ENCODE measurements at places on chromosomes 2 and 18.
A peak's percentile ranks its signal among the peaks of the same experiment; 100 is the strongest.

DNA sequence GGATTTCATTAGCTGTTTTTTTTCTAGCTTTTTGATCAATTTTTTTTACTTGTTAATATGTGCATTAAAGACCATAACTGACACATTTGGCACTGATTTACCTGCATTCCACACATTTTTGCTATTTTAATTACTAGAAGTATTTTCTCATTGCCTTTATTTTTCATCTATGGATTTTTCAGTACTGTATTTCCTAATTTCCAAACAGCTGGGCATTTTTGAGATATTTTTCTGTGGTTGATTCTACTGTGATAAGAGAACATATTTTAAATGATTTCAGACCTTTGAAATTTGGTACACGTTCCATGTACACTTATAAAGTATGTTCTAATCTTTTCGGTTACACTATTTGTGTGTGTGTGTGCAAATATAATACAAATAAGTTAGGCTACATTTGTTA, 135.3 kb downstream of the PARD3B start:
- peaks cover 9% of the 10 kb centered on the region for H3K4me1 ChIP-seq

DNA sequence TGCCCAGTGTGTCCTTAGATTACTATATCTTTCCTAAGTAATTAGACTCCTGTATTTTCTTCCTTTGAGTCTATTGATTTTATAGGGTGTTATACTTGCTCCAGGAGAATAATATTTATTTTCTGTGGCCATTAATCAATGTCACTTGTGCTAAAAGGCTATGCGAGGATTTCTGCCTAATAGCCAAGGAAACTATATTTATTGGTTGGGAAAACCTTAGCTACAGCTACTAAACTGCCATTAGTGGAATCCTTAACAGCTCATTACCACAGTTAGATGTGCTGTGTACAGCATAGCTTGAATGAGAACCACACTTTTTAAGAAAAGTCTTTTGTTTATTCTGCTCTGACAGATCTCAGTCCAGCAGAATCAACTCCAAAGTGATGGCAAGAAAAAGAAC, 537.3 kb downstream of the ERBB4 start:
- H3K36me3 ChIP-seq, result no peaks in the 10 kb centered on the region
- no peak for DNase-seq
- H3K27me3 ChIP-seq, result no peaks in the 10 kb centered on the region
- H3K27ac ChIP-seq, result no peak overlapping the region

DNA sequence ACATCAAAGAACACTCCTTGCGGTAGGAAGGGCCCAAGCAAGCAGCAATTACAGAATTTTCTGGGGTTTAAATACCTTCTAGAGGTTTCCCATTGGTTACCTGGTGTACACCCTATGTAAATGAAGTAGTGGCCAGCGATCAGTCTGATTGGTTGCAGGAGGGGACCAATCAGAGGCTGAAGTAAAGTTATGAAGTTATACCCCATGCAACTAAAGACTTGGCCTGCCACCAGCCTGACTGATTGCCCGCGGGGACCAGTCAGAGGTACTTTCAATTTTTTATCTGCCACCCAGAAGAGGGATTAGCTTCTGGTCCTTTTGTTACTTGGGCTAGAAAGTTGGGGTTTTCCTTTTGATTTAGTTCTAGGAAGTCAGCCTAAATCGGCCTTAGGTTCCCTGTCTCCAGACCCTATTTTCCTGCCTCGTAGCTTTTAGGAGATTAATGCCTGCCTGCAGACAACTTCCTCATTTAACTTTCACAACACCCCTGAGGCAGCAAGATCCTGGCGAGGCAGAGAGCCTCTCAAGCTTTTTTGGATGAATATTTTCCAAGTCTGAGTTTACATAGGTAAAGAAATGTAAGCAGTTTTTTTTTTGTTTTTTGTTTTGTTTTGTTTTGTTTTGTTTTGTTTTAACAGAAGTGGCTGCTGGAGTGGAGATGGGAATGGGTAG, 1.5 kb upstream of the DGUOK start:
- DNase-seq, result no peak
- H3K27me3 ChIP-seq, result peaks cover 50% of the 10 kb centered on the region
- H3K27ac ChIP-seq, result no peak overlapping the region
- H3K4me3 ChIP-seq, result no peak overlapping the region

DNA sequence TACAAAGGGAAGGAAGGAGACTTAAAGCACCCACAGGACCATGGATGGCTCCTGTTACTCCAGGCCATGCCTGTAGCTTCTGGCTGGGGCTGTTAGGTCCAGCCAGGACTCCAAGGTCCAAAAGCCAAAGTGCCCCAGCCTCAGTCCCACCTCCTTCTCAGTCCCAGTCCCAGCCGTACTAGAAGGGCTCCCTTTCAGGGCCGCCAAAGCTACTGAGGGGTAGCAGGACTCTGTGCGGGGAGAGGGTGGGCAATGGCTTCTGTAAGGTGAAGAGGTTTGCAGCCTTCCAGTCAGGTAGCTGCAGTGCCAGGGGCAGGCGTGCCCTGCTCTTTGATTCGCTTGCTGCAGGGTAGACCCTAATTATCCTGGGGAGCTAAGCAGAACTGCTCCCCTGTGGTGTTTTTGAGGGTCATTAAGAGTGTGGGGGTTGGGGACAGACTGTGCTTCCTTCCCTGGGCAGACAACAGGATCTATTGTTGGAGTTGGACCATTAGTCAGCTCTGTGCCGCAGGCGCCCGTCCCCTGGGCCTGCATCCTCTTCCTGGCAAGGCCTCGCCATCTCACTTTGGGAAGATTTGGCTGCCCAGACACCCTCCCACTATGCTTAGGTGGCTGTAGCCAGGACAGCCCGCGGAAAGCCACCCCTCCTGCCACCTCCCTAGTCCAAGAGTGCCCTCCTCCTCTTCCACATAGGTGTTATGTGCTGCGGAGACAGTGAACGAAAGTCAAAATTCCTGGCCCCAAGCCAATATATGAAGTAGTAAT, 118.8 kb downstream of the ZBTB7C start:
- no peaks in the 10 kb centered on the region for H3K36me3 ChIP-seq
- peaks cover 28% of the 10 kb centered on the region for H3K4me1 ChIP-seq
- no peak overlapping the region for H3K4me3 ChIP-seq
- no peak overlapping the region for H3K27ac ChIP-seq

DNA sequence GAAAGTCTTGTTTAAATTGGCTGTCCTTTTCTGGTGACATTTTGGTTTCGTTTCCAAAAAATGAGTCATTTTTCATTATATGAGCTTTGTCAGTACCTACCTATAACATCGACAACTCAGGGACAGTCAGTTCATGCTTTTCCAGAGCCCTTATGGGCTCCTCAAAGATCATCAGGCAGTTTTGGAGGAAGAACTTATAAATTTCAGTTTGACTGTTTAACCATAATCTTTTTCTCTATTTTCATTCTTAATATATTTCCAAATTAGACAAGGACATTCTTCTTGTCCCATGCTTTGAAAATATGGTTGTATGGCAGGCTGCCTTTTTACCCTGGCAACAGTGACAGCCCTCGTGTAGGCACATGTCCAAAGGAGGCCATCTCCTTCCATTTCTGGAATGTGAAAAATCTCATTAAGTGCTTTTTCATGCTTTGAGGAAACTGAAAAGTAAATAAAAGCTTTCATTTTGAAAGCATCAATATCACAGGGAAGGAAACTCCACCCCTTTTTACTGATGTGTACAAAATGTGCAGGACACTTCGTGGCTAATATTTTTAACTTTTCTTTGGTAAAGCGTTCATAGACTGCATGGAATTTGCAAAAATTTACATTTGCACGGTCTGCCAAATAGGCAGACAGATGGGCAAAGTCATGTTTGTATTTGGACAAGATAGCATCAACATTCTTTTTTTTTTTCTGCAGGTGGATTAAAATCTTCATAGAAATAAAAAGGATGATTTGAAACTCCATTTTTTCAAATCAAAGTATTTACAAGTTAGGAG, 7.2 kb upstream of the PROC start:
- H3K4me1 ChIP-seq, result peaks cover 5% of the 10 kb centered on the region
- no peak overlapping the region for H3K4me3 ChIP-seq
- H3K27ac ChIP-seq, result no peak overlapping the region
- peaks cover 7% of the 10 kb centered on the region for H3K36me3 ChIP-seq
- peaks cover 10% of the 10 kb centered on the region for H3K27me3 ChIP-seq

DNA sequence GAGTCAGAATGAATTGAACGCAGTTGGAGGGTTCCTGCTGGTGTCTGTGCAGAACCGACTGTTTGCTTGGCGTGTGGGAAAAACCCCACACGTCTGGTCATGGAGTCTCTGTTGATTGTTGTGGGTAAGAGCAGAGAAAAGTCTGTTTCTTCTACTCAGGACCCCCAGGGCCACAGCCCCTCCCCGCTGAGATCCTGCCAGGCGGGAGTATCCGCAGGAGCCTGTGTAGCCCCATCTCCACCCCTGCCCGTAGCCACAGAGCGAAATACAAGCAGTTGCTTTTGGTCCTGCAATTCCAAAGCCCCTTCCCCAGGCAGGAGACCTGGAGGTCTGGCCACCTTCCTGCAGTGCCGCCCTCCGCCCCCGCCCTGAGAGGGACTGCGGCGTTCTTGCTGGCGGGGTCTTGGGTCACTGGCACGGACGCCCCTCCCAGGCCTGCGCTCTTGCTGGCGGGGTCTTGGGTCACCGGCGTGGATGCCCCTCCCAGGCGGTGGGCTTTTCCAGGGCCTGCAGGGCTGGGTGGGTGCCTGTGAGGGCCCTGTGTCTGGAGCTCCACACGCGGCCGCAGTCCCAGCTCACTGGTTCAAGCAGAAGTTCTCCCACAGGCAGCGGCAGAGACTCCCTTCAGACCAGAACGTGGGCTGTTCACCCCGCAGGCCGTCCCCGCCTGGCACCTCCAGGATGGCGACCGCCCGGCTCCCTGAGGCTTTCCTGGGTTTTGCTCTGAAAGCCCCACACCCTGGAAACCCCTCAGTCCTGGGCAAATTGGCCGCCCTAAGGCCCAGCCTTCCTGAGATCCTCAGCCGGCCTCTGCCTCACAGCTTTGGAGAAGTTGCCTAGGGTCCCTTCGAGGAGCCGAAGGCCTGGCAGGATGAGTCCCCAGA, 76.0 kb upstream of the CTDP1 start:
- peak overlapping the region; percentile 32 for H3K27ac ChIP-seq
- DNase-seq, result no peak
- peaks cover 64% of the 10 kb centered on the region for H3K4me1 ChIP-seq
- peaks cover 6% of the 10 kb centered on the region for H3K27me3 ChIP-seq
- no peak overlapping the region for H3K4me3 ChIP-seq
- H3K36me3 ChIP-seq, result no peaks in the 10 kb centered on the region

- peaks cover 9% of the 10 kb centered on the region for H3K36me3 ChIP-seq
- no peak overlapping the region for H3K27ac ChIP-seq
- H3K27me3 ChIP-seq, result no peaks in the 10 kb centered on the region
- no peak for DNase-seq
- peaks cover 27% of the 10 kb centered on the region for H3K4me1 ChIP-seq
Observed at GRCh38 chr2:180003559-180003958, 3.5 kb downstream of the CWC22 start.

DNA sequence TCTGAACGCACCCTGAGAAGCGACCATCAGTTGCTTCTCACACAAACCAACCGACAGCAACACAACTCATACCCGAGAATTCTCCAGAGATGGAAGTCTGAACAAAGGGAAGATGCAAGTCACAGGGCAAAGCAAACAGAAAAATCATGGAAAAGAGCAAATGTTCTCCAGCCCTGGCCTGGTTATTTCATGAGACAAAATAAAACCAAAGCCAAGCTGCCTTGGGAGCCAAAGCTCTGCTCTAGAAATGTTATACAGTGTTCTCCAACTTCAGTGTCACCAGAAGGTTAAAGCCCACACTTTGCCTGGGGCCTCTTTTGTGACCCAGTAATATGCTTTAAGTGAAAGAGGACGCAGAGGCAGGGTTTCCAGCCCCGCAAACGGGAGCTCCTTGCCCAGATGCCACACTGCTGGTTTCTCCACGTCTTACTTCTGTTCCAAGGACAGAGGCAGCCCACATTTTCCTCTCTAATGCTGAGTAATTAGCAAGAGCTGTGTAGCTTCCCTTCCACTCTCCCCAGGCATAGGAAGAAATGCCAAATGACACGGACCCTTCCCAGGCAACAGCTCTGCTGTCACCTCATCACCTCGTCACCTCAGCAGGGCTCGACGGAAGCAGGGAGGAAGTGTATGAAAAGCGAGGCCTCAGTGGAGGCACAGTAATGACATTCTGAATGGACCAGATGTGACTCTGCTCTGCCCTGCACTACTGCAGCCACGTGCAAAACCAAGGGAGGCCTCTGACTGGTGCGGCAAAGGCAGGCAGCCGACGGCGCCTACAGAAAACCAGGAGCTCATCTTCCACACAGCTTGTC, 64.7 kb downstream of the FBXO15 start:
- DNase-seq, result no peak
- H3K4me3 ChIP-seq, result peak overlapping the region; percentile 41
- H3K27me3 ChIP-seq, result peaks cover 13% of the 10 kb centered on the region
- no peak overlapping the region for H3K27ac ChIP-seq
- H3K4me1 ChIP-seq, result peaks cover 24% of the 10 kb centered on the region
- H3K36me3 ChIP-seq, result no peaks in the 10 kb centered on the region

GRCh38 chr18:55007602-55008001, 48.3 kb upstream of the CCDC68 start:
- no peaks in the 10 kb centered on the region for H3K27me3 ChIP-seq
- no peaks in the 10 kb centered on the region for H3K36me3 ChIP-seq
- H3K27ac ChIP-seq, result no peak overlapping the region
- H3K4me3 ChIP-seq, result no peak overlapping the region

GRCh38 chr2:234695981-234696380, 199.1 kb upstream of the ARL4C start:
- DNase-seq, result no peak
- peaks cover 10% of the 10 kb centered on the region for H3K27me3 ChIP-seq
- H3K4me1 ChIP-seq, result peaks cover 10% of the 10 kb centered on the region
- H3K4me3 ChIP-seq, result no peak overlapping the region
- peaks cover 30% of the 10 kb centered on the region for H3K36me3 ChIP-seq

DNA sequence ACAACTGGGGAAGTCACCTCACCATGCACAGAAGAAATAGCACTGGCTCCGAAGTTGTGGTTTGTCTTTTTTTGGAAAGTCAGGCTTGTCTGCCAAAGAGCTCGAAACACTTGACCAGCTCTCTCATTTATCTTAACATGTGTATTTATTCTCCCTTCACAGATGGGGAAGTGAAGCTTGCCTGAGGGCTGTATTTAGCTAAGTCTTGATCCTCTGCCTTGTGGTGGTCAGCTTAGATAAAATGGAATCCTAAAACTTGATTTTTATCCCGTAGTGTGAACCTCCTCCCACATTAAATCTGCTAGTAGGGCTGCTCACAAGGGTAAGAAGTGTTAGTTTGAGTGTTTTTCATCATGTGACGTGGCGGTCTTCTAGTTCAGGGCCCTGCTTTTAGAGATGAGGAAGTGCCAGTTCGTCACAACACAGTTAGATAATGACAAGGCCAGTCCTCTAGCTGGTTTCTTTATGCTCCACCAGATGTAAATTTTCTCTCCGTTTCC, 89.7 kb downstream of the TMEM247 start:
- no peak for DNase-seq
- peak overlapping the region; percentile 53 for H3K27ac ChIP-seq
- no peaks in the 10 kb centered on the region for H3K36me3 ChIP-seq
- H3K27me3 ChIP-seq, result no peaks in the 10 kb centered on the region
- H3K4me1 ChIP-seq, result peaks cover 9% of the 10 kb centered on the region

GRCh38 chr18:54690198-54690597, 99.2 kb downstream of the DYNAP start:
- peaks cover 7% of the 10 kb centered on the region for H3K4me1 ChIP-seq
- no peak for DNase-seq
- no peaks in the 10 kb centered on the region for H3K36me3 ChIP-seq
- no peak overlapping the region for H3K27ac ChIP-seq
- no peak overlapping the region for H3K4me3 ChIP-seq

Measured in nephron progenitor cell (in vitro differentiated cells).